ENCODE measurements at places on chromosomes 11 and 22. TPM values are rescaled to one million over a fixed set of nuclear protein-coding genes. Genes with fewer than 3 reads are reported as not detected.

TREH gene
- not detected for total RNA-seq

PTGDR2 gene
- total RNA-seq: 1.1 TPM

CRYBB1 gene
- total RNA-seq: 0.96 TPM

EPS8L2 gene
- 19.5 TPM for total RNA-seq

CLDN5 gene
- total RNA-seq: 69.4 TPM

KRTAP5-3 gene
- not detected for total RNA-seq

CD3E gene
- 3.1 TPM for total RNA-seq

SHANK2 gene
- total RNA-seq: 9.6 TPM

KRTAP5-2 gene
- not detected for total RNA-seq

GP1BB gene
- 9.3 TPM for total RNA-seq

APOL1 gene
- 89.3 TPM for total RNA-seq

DNA sequence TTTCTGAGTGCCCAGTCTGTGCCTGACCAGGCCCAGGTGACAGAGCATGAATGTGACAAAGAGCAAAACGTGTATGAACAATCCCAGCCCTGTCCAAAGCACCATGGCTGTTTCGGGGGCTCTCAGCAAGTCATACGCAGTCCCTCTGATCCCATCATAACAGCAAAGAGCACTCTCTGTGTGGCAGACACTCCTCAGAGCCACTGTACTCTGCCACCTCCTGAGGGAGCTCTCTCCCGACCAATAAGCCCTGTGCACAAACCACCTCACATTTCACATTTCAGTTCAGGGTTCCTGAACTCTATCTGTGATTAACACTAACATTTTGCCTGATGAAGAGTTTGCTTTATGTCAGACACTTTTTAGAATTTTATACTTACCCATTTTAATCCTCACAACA, 6.6 kb downstream of the DGCR2 start:
- no peak for DNase-seq

- no peak for DNase-seq
These were observed 13.1 kb upstream of the OR5I1 start for GRCh38 chr11:55949330-55949729.

GRCh38 chr11:95736355-95736754, 53.2 kb downstream of the FAM76B start:
- no peak for DNase-seq

GRCh38 chr22:39405346-39406085, 5.9 kb downstream of the TAB1 start:
- DNase-seq: peak; percentile 37

- DNase-seq: no peak
These were observed 101.9 kb downstream of the UVRAG start for GRCh38 chr11:75916882-75917281.

- DNase-seq: no peak
These were observed 34.8 kb upstream of the VWA5A start for GRCh38 chr11:124080327-124081001.

DNA sequence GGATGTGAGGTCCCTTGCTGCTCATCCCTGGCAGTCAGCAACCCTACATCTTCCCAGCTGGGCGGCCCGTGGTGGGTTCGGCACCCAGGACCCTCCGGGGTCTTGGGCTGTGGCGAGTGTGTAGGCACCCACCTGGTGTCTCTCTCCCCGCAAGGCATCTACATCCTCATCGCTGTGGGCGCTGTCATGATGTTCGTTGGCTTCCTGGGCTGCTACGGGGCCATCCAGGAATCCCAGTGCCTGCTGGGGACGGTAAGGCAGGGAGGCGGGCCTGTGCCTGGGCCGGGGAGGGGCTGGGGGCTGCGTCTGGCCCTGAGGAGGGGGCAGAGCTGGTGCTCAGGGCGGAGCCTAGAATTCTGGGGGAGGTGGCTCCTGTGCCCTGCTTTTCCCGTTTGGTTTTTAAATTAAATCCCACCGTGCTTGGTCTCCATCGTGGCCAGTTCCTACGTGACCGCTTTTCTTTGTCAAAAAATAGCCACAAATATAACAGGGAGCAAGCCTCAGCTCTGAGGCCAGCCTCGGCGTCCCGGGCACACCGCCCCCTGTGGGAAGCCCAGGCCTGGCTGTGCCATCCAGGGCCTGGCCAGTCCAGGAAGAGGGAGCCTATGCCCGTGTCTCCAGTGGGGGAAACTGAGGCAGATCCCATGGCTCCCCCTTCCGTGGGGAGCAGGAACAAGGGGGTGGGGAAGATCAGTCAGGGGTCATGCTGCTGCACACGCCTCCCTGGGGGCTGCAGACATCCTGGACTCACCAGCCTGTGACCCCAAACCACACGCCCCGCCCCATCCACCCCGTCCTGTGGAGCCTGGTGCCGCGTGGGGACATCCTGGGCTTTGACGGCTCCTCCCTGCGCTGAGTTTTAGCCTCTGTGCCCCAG, 6.4 kb upstream of the TSSC4 start:
- no peak for DNase-seq

DNA sequence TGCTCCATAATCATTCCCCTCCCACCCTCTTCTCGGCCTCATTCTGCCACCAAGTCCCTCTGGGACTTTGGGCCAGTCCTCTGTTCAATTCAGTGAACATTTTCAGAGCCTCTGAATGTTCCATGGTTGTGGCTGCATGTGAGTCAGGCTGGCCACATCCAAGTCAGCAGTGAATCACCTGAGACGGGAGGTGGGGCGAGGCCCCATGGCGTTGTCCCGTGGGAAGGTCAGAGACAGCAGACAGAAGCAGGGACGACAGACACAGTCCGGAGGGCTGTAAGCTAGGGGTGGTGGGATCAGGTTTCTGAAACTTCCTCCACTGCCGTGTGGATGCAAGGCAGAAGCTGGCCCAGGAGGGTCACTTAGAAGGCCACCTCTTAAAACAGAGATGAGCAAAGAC, 324.8 kb downstream of the MN1 start:
- DNase-seq: no peak

DNA sequence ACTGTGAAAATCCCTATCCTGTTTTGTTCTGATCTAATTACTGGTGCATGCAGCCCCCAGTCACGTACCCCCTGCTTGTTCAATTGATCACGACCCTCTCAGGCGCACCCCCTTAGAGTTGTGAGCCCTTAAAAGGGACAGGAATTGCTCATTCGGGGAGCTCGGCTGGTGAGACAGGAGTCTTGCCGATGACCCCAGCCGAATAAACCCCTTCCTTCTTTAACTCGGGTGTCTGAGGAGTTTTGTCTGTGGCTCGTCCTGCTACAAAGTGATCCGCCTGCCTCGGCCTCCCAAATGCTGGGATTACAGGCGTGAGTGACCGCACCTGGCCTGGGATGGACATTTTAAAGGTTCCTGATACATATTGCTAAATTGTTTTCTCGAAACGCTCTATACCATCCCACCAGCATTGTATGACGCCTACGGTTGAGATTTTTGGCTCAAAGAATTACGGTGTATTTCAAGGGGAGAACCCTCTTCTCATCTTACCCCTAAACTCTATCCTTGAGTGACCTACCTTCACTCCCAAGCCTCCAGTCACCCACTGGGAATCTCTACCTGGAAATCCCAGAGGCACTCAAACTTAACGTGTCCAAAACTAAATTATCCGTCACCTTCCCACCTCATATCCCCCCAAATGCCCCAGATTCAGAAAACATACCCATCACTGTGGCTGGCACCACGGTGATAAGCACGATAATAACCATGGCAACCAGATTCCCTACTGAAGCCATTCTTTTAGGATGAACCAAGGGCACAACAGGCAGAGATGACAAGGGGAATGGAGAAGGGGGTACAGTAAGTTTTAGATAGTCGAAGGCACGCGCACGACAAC, 789 bp upstream of the POLA2 start:
- no peak for DNase-seq

- no peak for DNase-seq
These were observed 513.6 kb downstream of the METTL15 start for GRCh38 chr11:28621753-28622152.

DNA sequence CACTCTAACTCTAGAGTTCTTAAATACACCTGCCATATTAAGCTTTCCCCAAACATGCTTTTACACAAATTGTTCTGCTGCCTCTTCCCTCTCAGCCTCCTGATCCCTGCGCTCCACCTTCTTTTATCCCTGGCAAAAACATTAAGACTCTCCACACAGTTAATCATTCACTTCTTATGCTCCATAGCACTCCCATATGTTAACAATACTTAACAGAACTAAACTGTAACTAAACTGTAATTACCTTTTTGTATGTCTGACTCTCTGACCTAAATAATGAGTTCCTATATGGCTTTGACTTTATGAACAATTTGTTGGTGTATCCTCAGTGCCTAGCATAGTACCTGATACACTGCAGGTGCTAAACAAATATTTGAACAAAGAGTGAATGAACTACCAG, 71.8 kb downstream of the BTBD10 start:
- DNase-seq: no peak

DNA sequence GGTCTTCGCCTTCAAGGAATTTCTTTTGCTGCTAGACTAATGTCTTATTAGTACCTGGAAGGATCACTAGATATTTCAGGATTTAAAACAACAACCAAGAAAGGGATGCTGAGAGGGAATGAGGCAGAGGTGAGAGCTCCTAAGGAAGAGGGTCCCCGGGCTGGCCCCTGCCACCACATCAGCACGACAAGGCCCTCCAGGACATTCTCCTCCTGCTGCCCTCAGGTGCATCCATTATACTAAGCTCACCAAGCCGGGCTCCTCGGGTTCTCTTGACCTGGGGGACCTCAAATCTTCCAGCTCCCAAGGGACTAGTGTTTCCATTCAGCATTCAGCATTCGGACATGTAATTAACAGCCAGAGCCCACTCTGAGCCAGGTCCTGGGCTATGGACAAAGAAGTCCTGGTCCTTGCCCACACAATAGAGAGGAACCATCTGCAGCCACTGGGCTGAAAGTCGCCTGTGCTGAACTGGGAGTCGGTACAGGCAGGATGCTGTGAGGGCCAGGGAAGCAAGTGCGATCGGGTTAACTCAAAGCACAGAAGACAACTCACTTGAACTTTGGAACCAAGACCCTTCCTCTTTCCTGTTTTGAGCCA, 29.4 kb upstream of the OAF start:
- peak; percentile 6 for DNase-seq

- DNase-seq: peak; percentile 59
These were observed 10.6 kb downstream of the SLC6A5 start for GRCh38 chr11:20609727-20610707.

- no peak for DNase-seq
These were observed 15.4 kb upstream of the SOX10 start for GRCh38 chr22:37999640-38000272.

- no peak for DNase-seq
These were observed 30.1 kb downstream of the ATG16L2 start for GRCh38 chr11:72844356-72844755.

GRCh38 chr11:46582588-46582987, 11.2 kb downstream of the AMBRA1 start:
- no peak for DNase-seq

DNA sequence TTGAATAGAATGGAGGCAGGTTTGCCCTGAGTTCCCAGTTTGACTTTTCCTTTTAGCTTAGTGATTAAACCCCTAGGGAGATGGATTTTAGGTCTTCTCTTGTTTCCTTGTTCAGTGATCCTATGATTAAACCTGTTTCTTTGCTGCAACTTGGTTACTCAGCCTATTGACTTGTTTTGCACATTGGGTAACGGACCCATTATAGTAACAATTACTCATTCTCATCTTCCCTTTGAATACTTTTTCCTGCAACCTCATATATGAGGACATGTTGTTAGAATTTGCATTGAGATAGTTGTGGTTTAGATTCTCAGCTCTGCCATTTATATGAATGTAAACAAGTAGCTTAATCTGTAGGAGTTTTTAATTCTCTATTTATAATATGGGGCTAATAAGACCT, 489.2 kb upstream of the CNTN5 start:
- DNase-seq: no peak

DNA sequence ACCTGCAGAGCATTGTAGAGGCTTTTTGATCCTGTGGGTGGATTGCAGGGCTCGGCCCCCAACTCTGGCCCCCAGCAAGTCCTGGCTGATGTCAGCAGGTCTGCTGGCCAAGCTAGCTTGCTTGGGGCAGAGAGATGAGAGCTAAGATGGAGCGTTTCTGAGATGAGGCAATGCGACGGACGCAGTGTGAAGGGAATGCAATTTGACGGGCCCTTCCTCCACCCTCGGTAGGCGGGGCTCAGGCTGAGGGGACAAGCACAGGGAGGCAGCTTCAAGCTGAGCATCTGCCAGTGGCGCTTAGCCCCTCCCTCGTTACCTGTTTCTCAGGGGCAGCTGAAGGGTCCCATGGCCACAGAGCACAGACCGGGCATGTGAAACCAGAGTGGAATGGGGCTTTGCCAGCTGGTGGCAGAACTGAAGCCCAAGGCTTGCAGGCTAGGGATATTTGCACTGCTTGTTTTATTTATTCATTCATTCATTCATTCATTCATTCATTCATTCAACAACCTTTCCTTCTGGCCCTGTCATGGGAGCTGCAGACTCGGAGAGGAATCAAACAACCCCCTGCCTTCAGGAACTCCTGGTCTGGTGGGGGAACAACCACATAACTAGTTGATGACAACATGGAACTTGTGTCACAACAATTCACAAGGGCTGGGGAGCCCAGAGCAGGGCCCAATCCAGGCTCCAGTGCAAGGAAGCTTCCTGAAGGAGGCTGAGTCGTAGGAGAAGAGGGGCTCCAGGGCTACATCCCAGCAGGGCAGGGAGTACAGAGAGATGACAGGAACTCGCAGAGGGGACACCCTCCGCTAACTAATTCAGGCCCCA, 66.8 kb downstream of the THAP12 start:
- no peak for DNase-seq

Data from omental fat pad (tissue), 4 donors.